ENCODE measurements at places on chromosomes 11 and 22.

GRCh38 chr11:10688401-10688800, 5.2 kb downstream of the IRAG1 start:
- DNase-seq, result no peak

- DNase-seq, result peak; percentile 79
Measured at GRCh38 chr11:86818462-86819192, 18.3 kb downstream of the PRSS23 start.

DNA sequence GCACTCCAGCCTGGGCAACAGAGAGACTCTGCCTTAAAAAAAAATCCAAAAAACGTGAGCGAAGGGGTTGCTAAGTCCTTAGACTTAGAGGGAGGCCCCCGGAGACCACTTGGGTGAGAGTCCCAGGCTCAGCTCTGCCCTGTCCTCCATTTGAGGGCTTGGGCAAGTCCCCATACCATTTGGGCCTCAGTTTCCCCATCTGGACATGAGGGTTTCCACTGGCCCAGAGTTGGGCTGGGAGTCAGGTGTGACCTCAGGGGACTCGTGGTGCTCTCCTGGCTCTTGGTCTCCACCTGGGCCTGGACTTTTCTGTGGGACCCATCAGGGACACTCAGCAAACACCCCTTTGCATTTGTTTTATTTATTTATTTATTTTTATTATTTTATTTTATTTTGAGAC, 35.2 kb upstream of the CSNK1E start:
- DNase-seq, result no peak

- DNase-seq, result peak; percentile 54
Measured at GRCh38 chr11:46330563-46331281, 16.5 kb upstream of the DGKZ start.

DNA sequence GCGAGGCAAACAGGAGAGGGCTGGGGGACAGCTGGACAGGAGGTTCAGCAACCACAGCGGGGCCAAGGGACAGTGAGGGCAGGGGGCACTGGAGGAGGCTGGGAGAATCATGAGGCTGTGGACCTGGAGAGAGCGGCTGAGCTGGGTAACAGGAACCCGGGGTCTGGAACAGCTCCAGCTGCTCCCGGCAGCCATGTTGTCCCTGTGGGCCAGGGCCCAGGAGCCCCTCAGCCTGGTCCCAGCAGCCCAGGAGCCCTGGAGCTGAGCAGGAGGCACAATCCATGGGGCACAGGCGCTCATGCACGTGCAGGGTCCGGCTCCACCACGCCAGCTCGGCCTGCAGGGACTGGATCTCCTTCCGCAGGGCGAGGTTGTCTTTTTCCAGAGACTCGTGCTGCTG, 7.4 kb downstream of the BATF2 start:
- no peak for DNase-seq

DNA sequence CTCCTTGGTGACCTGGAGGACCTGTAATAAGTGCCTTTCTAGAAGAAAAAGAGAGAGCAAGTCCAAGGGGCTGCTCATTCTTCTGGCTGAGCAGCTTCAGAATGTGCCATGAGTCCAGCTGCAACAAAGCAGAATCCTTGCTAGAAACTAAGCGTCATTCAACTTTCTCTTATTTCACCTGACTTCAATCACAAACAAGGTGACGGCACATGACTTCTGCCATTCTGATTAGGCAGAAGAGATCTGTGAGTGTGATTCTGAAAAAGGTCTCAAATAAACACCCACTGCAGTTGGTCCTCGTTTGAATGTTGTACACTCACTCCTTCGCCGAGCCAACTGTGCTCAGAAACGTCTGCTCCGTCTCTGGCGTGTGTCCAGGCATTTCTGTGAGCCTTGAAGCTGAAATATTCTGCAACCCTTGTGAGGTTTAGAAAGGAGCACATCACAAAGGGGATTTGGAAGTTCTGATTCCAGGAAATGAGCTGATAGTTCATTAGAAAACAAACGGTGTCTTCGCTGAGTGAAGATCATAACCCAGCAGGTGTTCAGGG, 623.8 kb upstream of the KIRREL3 start:
- peak; percentile 17 for DNase-seq

- no peak for DNase-seq
Measured at GRCh38 chr11:132311703-132312102, 941.3 kb downstream of the NTM start.

- DNase-seq, result no peak
Measured at GRCh38 chr11:73281201-73281741, 9.1 kb downstream of the P2RY6 start.

GRCh38 chr22:23147617-23148387, 2.5 kb downstream of the RAB36 start:
- DNase-seq, result no peak

Data from hindlimb muscle (tissue), 1 donor.